ENCODE measurements at places on chromosomes 13 and 19.
A peak's percentile ranks its signal among the peaks of the same experiment; 100 is the strongest.

- DNase-seq = no peak
Measured at GRCh38 chr13:114261328-114261965, 20.0 kb upstream of the UPF3A start.

GRCh38 chr13:55815458-55816033 lies 1325.2 kb upstream of the PRR20A start:
- DNase-seq = peak; percentile 46

DNA sequence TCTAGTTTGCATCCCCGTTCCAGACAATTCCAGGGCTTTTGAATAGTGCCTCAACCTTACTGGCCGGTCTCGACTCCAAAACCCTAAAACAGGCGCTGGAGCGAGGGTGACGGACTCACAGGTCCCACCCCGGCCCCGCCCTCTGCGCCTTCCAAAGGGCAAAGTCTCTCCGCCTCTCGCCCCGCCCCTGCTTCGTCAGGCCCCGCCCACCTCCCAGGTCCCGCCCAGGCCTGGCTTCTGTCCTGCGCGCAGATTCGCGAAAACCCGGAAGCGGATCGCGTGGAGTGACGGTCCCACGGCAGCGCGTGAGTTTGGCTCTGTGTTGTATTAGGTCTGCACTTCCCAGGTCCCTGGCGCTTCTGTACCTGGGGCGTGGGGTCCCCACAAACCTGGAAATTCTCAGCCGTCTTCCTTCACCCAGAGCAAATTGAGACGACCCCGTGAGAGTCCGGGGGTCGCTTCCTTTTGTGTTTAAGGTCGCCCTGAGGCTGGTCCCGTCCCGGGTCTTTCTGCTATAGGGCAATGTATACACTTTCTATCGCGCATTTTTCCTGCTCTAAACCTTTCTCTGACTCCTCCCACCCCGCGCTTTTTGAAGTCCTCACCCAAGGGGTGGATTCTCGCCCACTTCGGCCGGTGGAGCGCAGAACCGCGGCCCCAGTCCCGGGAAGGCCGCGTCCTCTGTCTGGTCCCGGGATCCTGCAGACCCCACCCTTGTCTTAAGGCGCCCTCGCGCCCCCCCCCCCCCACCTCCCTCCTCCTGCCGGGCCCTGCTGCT lies at the start of gene ZNF813:
TSS of gene ZNF813 (plus strand) at position 249 of the 778 bp plus-strand sequence. CDS start 16,090 bp downstream, outside the sequence.
- DNase-seq = peak; percentile 96

- DNase-seq = no peak
Measured at GRCh38 chr19:54257116-54257480, at the start of gene LILRB5. TSS of gene LILRB5 (minus strand) at chr19:54257273. CDS start at chr19:54257193, 80 bp downstream.

GRCh38 chr13:109101550-109102144 lies 472.2 kb downstream of the MYO16 start:
- no peak for DNase-seq

- DNase-seq = peak; percentile 78
Measured at GRCh38 chr19:2060884-2061494, 9.9 kb upstream of the MKNK2 start.

GRCh38 chr19:40281381-40282208 lies 3.5 kb downstream of the AKT2 start:
- no peak for DNase-seq

- DNase-seq = peak; percentile 90
Measured at GRCh38 chr19:3403489-3404323, 37.3 kb downstream of the NFIC start.

DNA sequence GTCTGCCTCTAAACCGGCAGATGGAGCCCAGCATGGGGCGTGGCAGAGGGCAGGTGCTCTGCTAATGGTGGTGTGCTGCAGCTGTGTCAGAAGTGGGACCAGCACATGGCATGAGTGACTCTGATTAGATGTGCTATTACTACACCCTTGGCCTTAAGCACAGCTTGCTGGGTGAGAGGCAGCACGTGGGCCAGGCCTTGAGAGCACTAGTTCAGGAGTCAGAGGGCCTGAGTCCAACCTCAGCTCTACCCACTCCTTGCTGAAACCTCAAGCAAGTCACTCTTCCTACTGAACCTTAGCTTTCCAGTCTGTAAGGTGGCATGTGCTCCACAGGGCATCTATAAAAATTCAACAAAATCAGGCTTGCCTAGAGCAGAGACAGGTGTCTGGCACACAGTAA lies 22.7 kb downstream of the AKT2 start:
- no peak for DNase-seq

GRCh38 chr13:79407349-79407979 lies 1.4 kb upstream of the RBM26 start:
- no peak for DNase-seq

GRCh38 chr13:51663973-51664957 lies 80.0 kb downstream of the WDFY2 start:
- DNase-seq = no peak

DNA sequence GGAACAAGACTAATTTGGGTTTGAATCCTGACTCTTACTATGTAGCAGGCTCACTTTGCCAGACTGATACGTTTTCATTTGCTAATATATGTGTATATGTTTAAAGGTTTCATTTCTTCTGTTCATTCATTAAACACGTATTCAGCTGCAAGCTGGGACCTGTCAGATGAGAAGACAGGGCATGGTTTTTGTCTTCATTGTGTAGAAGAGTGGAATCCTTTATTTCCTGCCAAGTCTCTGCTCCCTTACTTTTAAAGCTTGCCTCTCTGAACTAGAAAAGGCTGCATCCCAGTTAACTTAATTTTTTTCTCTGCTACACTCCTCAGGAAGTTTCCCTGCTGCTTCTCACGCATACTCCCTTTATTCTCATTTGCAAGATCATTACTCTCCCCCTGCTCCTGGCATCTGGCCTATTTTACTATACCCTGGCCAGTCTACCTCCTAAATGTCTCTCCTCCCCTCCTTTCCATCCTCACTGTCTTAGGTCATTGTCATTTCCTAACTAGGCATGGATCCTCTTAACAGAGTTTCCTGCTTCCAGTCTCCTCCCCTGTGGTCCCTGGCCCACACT lies 141.0 kb upstream of the TMTC4 start:
- DNase-seq = no peak

- no peak for DNase-seq
Measured at GRCh38 chr19:51546107-51546649, 14.7 kb upstream of the SIGLEC6 start.

GRCh38 chr13:26686285-26686684 lies 74.3 kb downstream of the GPR12 start:
- no peak for DNase-seq

DNA sequence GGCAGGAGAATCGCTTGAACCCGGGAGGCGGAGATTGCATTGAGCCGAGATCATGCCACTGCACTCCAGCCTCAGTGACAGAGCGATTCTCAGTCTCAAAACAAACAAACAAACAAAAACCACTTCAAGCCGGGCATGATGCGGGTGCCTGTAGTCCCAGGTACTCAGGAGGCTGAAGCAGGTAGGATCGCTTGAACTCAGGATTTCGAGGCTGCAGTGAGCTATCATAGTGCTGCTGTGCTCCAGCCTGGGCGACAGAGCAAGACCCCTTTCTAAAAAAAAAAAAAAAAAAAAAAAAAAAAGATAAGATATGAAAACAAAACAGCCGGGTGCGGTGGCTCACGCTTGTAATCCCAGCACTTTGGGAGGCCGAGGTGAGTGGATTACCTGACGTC lies 12.9 kb downstream of the PPP1R14A start:
- no peak for DNase-seq

GRCh38 chr13:93859716-93860115 lies 619.8 kb downstream of the DCT start:
- no peak for DNase-seq

DNA sequence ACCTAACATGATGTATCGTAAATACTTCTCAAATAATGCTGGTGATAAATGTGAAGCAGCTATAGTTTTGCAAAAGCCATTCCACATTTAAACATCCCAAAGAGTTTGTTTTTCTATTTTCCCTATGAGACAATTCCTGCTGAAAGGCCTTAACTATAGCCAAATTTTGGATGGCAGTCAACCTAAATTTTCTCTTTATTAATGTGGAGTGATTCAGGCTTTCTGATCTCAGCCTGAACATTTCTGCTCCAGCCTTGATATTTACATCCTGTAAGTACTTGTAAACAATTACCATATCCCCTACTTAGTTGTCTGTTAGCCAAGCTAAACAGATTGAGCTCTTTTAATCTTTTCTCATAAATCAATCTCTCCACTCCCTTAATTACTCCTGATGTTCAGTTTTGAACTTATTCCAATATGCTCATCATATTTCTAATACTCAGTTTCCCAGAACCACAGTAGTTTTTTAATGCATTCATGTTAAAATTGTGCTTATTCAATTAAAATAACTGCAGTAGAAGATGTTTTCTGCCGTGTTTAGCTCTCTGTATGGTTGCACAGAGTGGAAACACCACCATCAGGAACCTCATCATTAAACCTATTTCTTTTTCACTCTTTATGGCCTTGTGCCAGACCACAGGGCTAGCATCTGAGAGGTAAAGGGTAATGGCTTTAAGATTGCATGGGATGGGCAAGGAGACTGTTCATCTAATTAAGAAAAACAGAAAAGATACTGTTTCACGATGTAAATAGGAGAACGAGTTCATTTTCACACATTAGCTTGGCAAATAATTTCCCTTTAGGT lies 1235.2 kb upstream of the SLC10A2 start:
- DNase-seq = no peak

GRCh38 chr19:46624958-46625661 lies at the start of gene PTGIR:
TSS of gene PTGIR (minus strand) at chr19:46625089. CDS start at chr19:46624225, 864 bp downstream.
- DNase-seq = no peak

DNA sequence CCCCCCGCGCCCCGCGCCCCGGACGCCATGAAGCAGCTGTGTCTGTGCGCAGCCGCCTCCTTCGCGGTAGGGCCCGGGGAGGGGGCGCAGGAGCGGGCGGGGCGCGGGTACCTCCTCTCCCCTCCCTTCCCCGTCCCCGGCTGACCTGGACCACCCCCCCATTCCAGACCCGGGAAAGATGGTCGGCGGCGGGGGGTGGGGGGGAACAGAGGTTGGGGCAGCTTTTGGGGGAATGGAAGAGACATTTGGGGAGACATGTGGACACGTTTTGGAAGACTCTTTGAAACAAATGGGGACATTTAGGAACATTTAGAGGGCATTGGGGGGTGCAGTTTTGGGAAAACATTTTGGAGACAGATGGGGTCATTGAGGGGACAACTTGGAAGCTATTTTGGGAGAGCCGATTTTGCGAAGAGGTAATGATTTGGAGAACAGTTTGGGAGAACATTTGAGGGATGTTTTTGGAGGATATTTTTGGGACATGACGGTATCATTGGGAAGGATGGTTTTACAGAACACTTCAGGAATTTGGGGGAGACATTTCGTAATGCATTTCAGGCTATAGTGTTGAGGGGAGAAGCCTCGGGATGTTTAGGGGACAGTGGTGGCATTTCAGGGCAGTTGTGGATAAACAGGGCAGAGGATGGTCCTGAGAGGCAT lies 16.1 kb downstream of the ANKRD24 start:
- DNase-seq = no peak

DNA sequence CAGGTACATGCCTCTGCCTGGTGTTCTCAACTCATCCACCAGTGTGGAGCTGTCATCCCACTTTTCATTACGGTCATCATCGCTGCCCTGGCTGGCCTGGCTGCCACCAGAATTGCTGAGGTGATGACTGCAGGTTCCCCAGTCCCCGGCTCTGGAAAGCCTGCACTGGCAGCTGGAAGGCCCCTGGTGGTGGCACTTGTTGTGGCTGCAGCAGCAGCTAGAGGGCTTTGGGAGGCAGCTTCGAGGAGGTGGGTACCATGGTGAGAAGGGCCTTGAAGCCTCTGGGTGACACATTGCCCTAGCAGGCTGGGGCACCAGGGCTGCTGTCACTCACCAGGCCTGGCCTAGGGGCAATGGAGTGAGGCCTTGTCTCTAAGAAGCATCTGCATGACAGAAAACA lies 25.3 kb upstream of the ZNF14 start:
- DNase-seq = no peak

DNA sequence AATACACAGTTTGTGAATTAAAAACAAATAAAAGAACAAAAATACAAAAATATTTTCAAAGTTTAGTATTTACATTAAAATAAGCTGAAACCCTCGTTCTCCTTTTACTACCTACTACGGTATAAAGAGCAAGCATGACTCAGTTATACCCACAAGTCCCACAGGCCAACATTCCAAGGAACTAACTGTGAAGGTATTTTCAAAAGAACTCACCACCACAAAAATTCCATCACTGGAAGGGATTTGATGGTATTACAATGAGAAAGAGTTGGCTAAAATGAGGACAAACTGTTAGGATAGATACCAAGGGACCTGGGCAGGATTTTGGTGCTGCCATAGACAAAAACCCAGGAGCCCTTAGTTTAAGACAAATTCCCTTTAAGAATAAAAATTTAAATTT lies 122.7 kb downstream of the TBC1D4 start:
- DNase-seq = no peak

GRCh38 chr13:92122186-92122853 lies 723.9 kb downstream of the GPC5 start:
- DNase-seq = no peak

DNA sequence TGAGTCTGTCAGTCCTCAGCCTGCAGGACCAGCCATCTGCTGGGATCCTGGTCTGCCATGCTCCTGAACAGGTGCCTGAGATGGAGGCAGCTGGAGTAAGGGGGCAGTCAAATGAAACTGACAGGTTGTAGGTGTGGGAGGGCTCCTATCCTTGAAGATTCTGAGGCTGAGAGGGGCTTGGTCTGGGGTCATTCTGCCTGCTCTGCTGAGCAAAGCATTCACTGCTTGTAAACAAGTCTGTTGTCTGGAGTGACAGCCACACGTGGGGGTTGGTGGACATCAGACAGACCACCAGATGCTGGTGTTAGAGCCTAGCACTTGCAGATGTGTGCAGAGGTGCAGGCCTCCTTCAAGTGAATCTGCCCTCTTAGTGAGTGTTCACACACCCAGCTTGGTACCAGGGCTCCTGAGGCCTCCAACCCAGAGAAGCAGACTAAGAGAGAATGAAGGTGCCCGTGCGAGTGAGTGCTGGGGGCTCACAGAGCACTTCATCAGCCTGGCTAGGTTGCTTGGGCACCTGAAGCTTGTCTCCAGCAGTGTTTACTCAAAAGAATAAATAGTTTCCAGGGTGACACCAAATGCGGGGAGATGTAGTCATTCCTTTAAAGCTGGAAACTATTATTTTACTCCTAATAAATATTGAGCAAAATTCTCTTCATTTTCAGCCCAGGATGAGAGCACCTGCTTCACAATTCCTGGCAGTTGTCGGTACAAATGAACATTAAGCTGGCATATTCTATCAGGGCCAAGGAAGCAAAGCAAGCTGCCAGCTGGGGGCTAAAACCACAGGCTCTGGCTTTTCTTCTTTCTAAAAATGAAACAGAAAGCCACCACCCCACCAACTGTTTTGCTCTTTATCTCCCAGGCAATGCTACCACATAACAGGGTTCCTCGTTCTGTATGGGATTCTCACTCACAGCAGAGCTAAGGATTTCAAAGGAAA lies 82.3 kb downstream of the RNASEH2B start:
- DNase-seq = no peak

DNA sequence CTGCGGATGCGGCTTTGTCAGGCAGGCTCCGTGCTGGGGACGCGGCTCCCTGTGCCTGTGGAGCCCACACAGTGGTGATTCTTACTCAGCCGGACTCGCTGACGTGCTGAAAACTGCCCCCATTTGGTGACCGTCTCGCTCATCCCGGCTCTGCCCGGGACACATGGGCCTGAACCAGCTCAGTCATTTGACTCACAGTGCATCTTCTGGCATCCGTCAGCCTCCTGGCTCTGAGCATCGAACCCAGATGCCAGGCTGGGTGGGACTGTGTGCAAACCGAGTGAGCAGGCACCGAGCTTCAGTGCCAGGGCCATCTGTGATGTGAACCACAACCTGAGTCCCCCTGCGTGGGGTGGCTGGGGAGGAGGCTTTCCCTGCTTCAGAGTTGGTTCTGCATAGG lies 5.5 kb downstream of the GCDH start:
- DNase-seq = no peak

GRCh38 chr13:46578590-46578975 lies 25.6 kb downstream of the LRCH1 start:
- no peak for DNase-seq

- no peak for DNase-seq
Measured at GRCh38 chr13:110696776-110697175, 9.1 kb downstream of the CARS2 start.
